ENCODE measurements at places on chromosomes 3 and 15.

DNA sequence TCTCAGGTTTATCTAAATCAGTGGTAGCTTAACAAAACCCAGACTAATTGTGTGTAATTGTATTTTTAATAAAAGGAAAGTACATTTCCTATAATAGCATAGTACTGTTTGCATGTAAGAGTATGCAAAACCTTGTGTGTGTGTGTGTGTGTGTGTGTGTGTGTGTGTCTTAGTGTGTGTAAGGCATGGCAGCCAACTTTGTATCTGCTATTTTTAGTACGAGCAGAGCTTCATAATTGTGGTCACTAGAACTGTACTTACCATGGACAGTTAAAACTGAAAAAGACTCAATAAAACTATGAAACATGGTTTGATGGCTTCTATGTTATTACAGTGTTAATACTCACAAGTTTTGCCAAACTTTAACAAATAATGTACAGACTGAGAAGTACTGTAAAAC is 6.2 kb downstream of the P2RY1 start:
- DNase-seq: no peak

GRCh38 chr3:37519661-37520060 is 342.0 kb upstream of the CTDSPL start:
- DNase-seq: no peak

DNA sequence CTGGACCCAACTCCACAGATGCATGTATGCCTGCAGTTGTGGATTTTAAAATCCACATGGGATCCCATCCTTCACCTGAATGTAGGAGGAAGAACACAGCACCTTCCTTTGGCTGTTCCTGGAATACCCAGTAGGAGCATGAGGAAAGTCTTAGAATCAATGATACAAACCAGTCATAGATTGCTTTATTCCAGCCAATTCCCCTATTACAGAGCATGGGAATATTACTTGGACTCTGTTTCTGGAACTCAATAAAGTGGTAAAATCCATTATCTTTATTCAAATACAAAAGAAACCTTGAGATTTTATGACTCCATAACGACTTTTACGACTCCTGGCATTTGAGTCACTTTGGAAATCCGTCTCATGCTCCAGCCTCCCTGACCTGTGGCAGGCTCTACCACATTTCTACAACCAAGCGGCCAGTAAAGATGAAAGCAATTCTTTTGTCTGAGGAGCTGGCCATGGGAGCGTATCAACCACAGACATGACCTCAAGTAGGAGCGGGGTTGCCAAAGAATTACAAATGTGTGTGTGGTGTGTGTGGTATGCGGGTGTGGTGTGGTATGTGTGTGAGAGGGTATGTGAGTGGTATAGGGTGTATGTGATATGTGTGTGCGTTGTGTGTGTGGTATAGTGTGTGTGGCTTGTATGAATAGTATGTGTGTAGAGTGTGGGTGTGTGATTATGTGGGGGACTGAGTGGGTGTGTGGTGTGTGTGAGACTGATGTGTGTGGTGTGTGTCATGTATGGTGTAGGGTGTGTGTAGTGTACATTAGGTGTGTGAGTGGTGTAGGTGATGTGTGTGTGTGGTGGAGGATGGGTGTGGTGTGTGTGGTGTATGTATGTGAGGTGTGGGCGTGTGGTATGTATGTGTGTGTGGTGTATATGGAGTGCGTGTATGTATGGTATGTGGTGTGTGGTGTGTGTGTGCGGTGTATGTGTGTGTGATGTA is 40.0 kb downstream of the ARRDC4 start:
- no peak for DNase-seq

- DNase-seq: no peak
These were observed 587.4 kb upstream of the KCNMB2 start for GRCh38 chr3:177948716-177949425.

- DNase-seq: no peak
These were observed 18.7 kb upstream of the EOGT start for GRCh38 chr3:69032142-69032541.

- no peak for DNase-seq
These were observed 2.7 kb downstream of the FOXP1 start for GRCh38 chr3:71580636-71581456.

DNA sequence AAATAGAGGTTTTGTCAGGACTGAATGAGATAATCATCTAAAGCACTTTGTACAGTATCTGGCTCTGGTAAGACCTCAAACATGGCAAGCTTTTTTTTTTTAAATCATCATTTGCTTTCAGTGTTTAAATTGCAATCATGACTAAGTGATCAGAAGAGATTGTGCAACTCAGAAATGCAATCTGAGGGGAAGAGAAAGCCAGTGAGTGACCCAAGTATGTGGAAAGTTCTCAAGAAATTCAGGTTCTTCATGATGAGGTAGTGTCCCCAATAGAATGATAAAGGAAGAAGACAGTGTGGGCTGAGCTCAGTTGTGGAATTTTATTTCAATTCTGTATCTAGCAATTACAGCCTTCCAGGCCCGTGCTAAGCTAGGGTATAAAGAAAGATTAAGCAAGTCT is 132.2 kb upstream of the TBC1D5 start:
- no peak for DNase-seq

GRCh38 chr3:25476639-25477038 is 48.6 kb downstream of the RARB start:
- no peak for DNase-seq

All from activated CD8-positive, alpha-beta memory T cell treated with anti-CD3 and anti-CD28 coated beads for 1 hour (primary cell).